ENCODE measurements at places on chromosomes 16 and 17. TPM values are rescaled to one million over a fixed set of nuclear protein-coding genes. Genes with fewer than 3 reads are reported as not detected.
A peak's percentile ranks its signal among the peaks of the same experiment; 100 is the strongest.

DNA sequence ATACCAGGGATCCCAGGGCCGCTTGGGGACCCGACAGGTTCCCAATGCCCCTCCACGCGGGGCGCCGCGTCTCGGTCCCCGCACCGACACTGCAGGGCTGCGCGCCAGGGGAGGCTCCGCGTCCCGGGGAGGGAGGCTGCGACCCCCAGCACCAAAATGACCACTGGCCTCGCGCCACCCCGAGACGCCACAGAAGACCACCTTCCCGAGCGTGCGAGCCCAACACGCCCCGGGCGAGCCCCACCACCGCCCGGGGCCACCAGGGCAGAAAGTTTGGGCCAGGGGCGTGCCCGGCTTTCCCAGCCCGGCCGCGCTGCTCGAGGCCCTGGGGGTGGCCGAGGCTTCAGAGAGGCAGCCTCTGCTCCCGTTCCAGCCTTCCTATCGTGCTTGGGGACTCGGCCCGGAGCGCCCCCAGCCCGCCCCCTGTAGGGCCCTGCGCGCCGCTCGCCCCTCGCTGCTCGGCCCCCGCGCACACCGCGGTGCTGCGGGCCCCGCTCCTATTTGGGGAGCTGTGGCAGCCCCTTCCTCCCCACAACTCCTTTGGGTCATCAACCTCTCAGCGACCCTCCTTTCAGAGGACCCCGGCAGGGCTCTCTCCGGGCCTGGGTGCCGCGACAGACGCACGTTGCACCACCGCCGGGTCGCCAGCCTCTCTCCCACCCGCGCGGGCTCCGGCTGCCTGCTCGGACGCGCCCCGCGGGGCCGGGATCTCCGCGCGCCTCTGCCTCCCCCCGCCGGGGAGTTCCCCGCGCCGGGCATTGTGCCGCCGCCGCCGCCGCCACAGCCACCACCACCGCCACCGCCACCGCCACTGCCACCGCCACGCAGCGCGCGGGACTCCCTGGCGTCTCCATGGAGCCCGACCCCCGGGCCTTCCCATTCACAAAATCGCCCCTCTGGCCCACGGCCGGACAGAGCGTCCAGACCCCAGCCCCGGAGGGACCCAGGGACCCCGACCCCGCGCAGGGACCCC is 892 bp downstream of the RBFOX3 start:
- peaks cover 97% of the 10 kb centered on the region for H3K27me3 ChIP-seq
- no peak overlapping the region for H3K27ac ChIP-seq
- H3K4me3 ChIP-seq, result no peak overlapping the region
- no peak for DNase-seq

DNA sequence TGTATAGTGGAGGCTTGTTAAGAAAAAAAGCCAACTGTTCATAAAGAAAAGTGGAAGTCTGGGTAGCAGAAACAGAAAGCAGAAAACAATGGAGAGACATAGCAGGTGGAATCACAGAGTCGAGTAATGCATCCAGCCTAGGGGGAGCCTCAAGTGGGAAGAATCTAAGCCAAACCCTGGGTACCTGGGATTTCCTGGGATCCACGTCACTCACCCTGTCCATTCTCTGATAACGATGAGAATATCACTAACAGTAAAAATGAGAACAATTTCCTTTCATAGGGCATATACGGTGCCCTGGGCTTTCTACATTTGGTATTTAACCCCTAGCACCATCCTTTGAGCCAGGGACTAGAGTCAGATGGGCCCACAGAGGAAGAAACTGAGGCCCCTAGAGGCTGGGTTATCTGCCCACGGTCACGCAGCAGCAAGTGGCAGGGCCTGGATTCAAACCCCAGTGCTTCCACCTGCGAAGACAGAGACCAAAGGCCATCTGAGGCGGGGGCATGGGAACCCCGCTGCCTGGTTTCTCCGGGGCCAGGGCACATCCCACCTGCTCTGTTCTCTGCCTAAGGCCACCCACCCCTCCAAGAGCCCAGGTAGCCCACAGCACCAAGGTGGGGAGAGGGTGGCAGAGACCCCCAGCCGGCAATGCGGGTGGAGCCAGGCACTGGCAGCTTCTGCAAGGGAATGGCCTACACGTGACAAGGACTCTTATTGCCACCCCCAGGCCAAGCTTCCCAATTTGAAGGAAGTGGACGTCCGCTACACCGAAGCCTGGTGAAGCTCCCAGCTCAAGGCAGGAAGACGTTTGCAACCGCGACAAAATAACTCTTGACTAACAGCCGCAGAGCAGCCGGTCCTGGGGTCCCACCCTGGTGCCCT is 69.8 kb upstream of the PLCG2 start:
- H3K36me3 ChIP-seq, result peaks cover 50% of the 10 kb centered on the region
- no peaks in the 10 kb centered on the region for H3K27me3 ChIP-seq
- peaks cover 15% of the 10 kb centered on the region for H3K4me1 ChIP-seq
- no peak for DNase-seq
- no peak overlapping the region for H3K27ac ChIP-seq
- H3K4me3 ChIP-seq, result no peak overlapping the region

GRCh38 chr16:23836078-23836403 is 258 bp downstream of the PRKCB start:
- peak overlapping the region; percentile 40 for H3K4me3 ChIP-seq
- no peaks in the 10 kb centered on the region for H3K36me3 ChIP-seq
- peaks cover 23% of the 10 kb centered on the region for H3K4me1 ChIP-seq
- H3K27ac ChIP-seq, result no peak overlapping the region
- peak; percentile 12 for DNase-seq

DNA sequence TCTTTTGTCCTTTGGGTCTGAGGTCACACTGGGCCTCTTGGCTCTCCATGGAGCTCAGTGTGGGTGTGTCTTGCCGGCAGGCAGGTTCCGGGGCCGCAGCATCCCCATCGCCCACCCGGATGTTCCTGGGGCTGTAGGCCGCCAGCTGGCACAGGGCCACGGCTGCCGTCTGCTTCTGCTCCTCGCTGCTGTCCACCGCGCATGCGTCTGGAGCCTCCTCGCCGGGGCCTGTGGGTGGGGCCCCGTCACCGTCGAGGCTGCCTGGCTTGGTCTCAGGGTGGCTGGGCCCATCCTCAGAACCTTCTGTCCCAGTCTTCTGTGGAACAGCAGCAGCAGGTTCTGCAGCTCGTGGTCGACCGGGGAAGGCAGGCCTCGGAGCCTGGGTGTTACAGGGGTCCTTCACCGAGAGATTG is 9.6 kb downstream of the ZNF750 start:
- H3K4me3 ChIP-seq, result no peak overlapping the region
- no peaks in the 10 kb centered on the region for H3K27me3 ChIP-seq
- no peak for DNase-seq

GRCh38 chr17:66040402-66040801 is 151.5 kb downstream of the CEP112 start:
- no peak for DNase-seq
- H3K27ac ChIP-seq, result no peak overlapping the region
- H3K27me3 ChIP-seq, result no peaks in the 10 kb centered on the region
- no peak overlapping the region for H3K4me3 ChIP-seq
- H3K36me3 ChIP-seq, result no peaks in the 10 kb centered on the region

- H3K27me3 ChIP-seq, result peaks cover 59% of the 10 kb centered on the region
- H3K36me3 ChIP-seq, result no peaks in the 10 kb centered on the region
- H3K4me3 ChIP-seq, result no peak overlapping the region
- DNase-seq, result no peak
These were observed 77.4 kb downstream of the RPA1 start for GRCh38 chr17:1907216-1907631.

DNA sequence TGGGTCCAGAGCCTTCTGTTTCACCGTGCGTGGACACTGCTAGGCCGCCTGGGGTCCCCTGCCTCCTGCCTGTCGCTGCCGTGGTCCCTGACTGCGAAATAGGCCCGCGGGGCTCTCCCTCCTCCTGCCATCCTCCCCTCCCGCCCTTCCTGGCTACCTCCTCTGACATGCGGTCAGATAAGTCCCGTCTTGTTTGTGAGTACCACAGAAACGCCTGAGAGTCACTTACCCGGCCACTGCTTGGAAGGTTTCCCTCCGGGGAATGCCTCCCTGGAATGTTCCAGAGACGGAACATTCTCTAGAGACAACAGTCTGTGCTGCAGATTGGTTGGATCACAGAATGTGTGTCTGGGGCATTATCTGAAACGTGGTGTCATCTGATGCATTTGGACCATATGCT is 22.7 kb downstream of the CIBAR2 start:
- H3K27ac ChIP-seq, result no peak overlapping the region
- H3K36me3 ChIP-seq, result no peaks in the 10 kb centered on the region
- H3K4me1 ChIP-seq, result no peaks in the 10 kb centered on the region
- H3K27me3 ChIP-seq, result 0 out of 2 replicates have a peak, but pooled peaks cover 6% of the 10 kb centered on the region
- H3K4me3 ChIP-seq, result no peak overlapping the region
- DNase-seq, result no peak

DNA sequence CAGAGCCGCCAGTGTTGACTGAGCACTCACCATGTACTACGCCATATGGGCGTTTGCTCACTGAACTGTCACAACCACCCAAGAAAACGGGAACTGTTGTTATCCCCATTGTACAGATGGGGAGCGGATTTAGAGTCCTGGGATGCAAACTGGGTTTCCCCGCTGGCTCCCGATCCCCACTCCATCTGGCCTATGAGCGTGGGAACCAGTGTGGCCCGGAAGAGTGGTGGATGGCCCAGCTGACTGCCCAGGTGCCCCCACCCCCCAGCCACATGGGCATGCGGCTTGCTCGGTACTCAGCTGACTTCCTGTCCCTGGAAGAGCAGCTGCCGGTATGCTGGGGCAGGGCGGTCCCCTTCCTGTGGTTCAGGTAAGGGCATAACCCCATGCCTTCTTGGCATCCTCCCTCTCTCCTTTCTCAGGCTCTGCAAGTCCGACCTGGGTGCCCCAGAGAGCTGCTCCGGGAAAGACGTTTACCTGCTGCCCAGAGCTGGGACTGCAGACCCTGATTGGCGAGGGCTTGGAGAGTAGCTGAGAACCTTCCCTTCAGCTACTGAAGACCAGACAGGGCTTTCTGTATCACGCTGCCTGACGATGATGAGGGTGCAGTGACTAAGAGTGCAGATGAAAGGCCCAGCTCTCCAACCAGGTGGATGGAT is 16.2 kb downstream of the SOCS3 start:
- no peaks in the 10 kb centered on the region for H3K36me3 ChIP-seq
- no peaks in the 10 kb centered on the region for H3K27me3 ChIP-seq
- peak overlapping the region; percentile 88 for H3K27ac ChIP-seq
- H3K4me3 ChIP-seq, result no peak overlapping the region
- no peak for DNase-seq

- peak overlapping the region; percentile 45 for H3K27ac ChIP-seq
- H3K4me3 ChIP-seq, result no peak overlapping the region
- peaks cover 27% of the 10 kb centered on the region for H3K4me1 ChIP-seq
- H3K27me3 ChIP-seq, result no peaks in the 10 kb centered on the region
- DNase-seq, result no peak
These were observed 13.5 kb downstream of the ACTG1 start for GRCh38 chr17:81498953-81499600.

- no peaks in the 10 kb centered on the region for H3K27me3 ChIP-seq
- no peaks in the 10 kb centered on the region for H3K4me1 ChIP-seq
- DNase-seq, result no peak
- no peaks in the 10 kb centered on the region for H3K36me3 ChIP-seq
- no peak overlapping the region for H3K4me3 ChIP-seq
These were observed 41.8 kb downstream of the RAB11FIP4 start for GRCh38 chr17:31433091-31433790.

DNA sequence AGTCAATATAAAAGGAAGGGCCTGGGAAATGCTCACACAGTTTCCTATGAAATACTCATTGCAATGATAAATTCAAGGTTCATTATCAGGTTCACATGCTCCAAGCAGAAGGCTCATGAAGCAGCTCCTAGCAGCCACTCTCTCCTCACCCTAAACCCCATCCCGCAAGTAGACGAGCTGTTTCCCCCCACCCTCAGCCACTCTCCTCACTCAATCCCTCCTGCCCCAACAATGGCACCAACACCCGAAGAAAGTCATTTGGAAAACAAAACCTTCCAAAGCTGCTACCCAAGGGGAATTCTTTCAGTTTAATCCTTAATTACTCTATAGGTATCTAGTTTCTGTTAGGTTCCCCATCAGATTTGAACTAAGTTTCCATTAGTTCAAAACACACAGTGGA is 69.7 kb downstream of the CREBBP start:
- no peak overlapping the region for H3K27ac ChIP-seq
- H3K4me3 ChIP-seq, result no peak overlapping the region
- no peaks in the 10 kb centered on the region for H3K4me1 ChIP-seq

GRCh38 chr16:72848028-72848400 is 199.9 kb downstream of the ZFHX3 start:
- no peaks in the 10 kb centered on the region for H3K36me3 ChIP-seq
- no peak for DNase-seq
- H3K4me1 ChIP-seq, result peaks cover 26% of the 10 kb centered on the region
- H3K27ac ChIP-seq, result peak overlapping the region; percentile 71
- H3K4me3 ChIP-seq, result no peak overlapping the region

- no peak for DNase-seq
- H3K4me3 ChIP-seq, result no peak overlapping the region
- H3K4me1 ChIP-seq, result no peaks in the 10 kb centered on the region
- H3K36me3 ChIP-seq, result no peaks in the 10 kb centered on the region
- H3K27me3 ChIP-seq, result no peaks in the 10 kb centered on the region
These were observed 45.0 kb downstream of the TEX2 start for GRCh38 chr17:64218066-64218465.

- H3K27ac ChIP-seq, result peak overlapping the region; percentile 97
- H3K4me1 ChIP-seq, result peaks cover 57% of the 10 kb centered on the region
- H3K27me3 ChIP-seq, result no peaks in the 10 kb centered on the region
- no peaks in the 10 kb centered on the region for H3K36me3 ChIP-seq
These were observed 48.2 kb downstream of the CCDC42 start for GRCh38 chr17:8696426-8696825.

DNA sequence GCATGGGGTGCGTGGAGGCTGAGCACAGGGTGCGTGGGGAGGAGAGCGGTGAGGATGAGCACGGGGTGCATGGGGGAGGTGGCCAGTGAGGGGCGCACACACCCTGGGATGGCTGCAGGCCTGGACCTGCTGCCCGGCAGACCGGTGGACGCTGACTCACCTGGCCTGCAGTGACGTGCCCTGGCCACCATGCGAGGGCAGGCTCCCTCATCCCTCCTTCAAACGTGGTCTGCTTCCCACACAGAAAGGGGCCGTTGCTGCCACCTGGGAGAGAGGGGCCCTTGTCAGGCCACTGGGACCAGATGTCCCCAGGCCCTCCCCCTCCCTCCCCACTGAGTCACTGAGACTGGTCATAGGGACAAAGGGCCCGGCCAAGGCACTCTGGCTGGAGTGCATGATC is 20.1 kb upstream of the APRT start:
- DNase-seq, result no peak
- H3K4me1 ChIP-seq, result no peaks in the 10 kb centered on the region

DNA sequence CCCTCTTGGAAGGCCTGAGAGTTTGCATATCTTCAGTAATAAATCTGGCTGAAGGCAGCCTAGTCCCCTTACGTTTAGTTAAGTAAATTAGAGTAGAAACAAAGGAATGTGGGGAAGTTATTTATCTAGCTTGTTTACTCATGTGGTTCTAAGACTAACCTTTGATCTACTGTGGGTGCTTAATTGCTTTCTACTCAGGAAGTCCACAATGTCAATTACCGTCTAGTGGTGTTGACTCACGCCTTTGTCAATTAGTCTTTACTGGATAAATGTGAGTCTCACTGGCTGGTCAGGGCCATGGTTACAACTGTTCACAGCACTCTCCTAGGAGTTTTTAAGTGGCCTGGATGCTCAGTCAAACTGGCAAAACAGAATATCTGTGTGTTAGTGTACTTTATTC is 2338.4 kb downstream of the TP53TG3F start:
- H3K4me1 ChIP-seq, result no peaks in the 10 kb centered on the region
- no peak overlapping the region for H3K4me3 ChIP-seq
- no peaks in the 10 kb centered on the region for H3K27me3 ChIP-seq
- no peak for DNase-seq
- H3K36me3 ChIP-seq, result no peaks in the 10 kb centered on the region

KRTAP4-4 gene
- not detected for total RNA-seq

GRAPL gene
- total RNA-seq, result not detected

CD300A gene
- total RNA-seq, result not detected

C16orf96 gene
- not detected for total RNA-seq

PRSS33 gene
- not detected for total RNA-seq

TCAP gene
- total RNA-seq, result 0.11 TPM

GGT6 gene
- not detected for total RNA-seq

KRT17 gene
- total RNA-seq, result 3,176 TPM

C1QTNF1 gene
- total RNA-seq, result 3.6 TPM
